ENCODE measurements at places on chromosomes 6 and 20. TPM values are rescaled to one million over a fixed set of nuclear protein-coding genes. Genes with fewer than 3 reads are reported as not detected.

DNA sequence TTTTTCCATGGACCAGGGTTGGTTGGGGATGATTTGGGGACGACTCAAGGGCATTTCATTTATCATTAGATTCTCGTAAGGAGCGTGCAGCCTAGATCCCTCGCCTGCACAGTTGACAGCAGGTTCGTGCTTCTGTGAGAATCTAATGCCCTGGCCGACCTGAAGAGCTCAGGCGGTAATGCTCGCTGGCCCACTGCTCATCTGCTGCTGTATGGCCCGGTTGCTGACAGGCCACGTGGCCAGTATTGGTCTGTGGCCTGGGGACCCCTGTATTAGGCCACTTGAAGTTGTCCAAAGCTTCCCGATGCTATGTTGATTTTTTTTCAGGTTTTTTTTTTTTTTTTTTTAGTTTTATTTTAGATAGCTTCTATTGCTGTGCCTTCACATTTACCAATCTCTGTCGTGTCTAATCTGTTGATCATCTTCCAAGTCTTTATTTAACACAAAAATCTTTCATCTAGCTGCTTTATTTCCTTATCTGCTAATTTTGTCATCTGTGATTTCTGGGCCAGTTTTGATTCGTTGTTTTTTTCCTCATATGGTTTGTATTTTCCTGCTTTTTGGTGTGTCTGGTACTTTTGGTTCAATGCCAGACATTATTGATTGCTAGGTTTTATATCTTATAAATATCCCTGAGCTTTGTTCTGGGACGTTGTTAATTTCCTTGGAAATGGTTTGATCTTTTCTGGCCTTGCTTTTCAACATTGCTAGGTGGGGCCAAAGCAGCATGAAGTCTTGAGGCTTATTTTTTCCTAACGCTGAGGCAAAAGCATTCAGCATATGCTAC is 41.1 kb downstream of the DYNLT1 start:
- DNase-seq: no peak

- peak; percentile 80 for DNase-seq
These were observed 34.2 kb downstream of the DTNBP1 start for GRCh38 chr6:15628499-15629131.

DNA sequence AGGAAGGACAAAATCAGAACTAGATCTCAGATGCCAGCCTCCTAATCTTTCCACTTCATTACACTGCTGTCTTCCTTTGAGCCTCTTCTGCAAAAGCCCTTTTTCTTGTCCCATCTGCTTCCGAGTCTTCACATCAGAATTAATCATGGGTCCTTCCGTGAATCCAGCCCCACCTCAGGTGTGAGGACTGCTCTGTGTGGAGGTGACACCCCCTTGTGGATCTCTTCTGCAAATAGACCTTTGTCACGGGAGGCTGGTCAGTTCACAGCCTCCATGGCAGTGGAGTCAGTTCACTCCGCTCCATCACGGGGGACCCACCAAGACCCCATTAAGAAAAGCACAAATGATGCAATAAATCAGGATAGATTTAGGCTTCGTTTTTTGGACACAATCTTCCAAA is 171.1 kb downstream of the ADAT2 start:
- peak; percentile 43 for DNase-seq

DNA sequence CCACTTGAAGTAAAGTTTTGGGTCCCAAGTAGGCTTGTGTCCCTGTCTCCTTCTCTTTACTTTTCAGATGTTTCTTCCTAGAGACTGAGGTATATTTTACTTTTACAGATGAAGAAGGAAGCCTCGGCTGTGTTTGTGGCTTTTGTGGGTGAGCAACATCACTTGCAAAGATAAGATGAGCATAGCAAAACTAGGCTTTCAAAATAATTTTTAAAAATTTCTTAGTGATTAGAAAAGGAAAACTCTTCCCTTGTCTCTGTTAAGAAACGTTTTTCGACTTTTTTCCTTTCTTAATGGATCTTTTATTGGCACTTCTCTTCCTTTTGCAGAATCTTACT is 7.6 kb downstream of the PTPN1 start:
- no peak for DNase-seq

DNA sequence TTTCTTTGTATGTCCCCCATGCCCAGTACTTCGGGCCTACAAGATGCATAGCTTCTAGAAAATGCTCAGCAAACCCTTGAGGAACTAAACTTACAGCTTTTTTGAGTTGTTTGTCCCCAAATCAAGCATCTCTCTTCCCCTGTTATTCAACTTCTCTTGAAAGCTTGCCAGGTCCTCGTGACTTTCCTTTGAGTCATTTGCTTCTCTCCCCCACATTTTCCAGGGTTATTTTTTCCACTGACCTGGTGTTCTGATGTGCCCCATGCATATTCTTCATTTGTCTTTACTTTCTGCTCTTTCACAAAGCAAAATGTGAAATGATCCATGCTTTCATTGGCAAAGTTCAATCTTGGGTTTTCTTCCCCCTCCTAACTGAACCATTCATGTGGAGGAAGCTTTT is 204.8 kb downstream of the TFAP2A start:
- DNase-seq: peak; percentile 59

DNA sequence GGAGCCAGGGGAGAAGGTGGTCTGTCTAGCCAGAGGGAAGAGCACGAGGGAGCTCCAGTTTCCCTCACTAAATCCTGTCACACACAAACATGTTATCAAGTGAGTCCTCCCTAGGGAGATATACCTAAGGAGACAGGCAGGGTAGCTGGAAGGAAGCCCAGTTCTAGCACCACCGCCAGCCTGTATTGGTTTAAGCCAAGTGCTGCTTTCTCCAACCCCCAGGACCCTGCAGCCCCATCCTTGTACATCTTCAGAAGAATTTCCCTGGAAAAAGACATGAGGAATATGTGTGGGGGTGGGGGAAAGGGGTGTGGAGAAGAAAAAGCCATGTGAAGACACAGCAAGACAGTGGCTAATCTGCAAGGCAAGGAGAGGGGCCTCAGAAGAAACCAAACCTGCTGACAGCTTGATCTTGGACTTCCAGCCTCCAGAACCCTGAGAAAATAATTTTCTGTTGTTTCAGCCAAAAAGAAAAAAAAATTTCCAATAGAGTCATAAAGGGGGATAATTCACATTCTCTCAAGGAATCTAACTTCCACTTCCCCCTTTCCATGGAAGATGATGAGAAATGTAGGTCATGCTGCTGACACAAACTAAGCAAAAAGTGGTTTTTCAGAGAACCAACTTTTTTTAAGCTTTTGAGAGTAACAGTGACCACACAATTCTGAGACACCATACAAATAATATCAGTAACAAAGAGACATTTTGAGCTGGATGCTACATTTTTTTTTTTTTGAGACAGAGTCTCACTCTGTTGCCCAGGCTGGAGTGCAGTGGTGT is 103.2 kb upstream of the PRDM1 start:
- no peak for DNase-seq

- no peak for DNase-seq
These were observed 2.6 kb downstream of the FASTKD5 start for GRCh38 chr20:3156811-3157619.

- no peak for DNase-seq
These were observed 36.3 kb downstream of the KIF25 start for GRCh38 chr6:168033791-168034190.

GRCh38 chr6:148885136-148885865 is 138.5 kb downstream of the UST start:
- DNase-seq: peak; percentile 58

DNA sequence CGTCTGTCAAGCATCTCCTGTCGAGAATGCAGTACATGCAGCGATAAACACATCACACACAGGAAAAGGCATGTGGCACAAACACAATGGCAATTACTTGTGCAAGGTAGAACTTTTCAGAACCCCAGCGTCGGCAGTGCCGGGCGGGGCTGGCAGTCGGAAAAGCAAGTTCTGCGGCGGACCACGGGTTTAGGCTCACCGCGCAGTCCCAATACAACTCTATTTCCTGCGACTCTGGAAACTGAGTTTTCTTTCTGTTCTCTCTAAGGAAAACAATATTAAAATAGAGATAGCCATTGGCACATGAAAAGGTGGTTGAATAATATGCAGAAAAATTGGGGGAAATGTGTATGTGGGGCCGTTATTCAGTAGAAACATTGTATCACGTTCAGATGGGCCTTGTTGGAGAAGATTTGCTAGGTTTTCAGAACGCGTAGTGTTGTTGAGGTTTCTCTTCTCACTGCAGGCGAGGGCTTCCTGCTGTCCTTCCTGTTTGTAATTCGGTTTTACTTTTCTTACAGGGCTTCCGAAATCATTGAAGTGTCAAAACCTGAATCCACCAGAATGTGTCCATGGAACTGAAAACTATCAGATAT is 369.5 kb downstream of the THBS2 start:
- DNase-seq: no peak

The TULP4 gene
- 69.4 TPM for total RNA-seq

The ECT2L gene
- total RNA-seq: not detected

The ZNF165 gene
- 0.71 TPM for total RNA-seq

The GMPR gene
- total RNA-seq: 6.5 TPM

The SNTA1 gene
- 3.2 TPM for total RNA-seq
